GF-D8 (cell line): ENCODE measurements at places on chromosomes 2 and 18.
A peak's percentile ranks its signal among the peaks of the same experiment; 100 is the strongest.

- DNase-seq = peak; percentile 72
These were observed 9.0 kb upstream of the SLC35F6 start for GRCh38 chr2:26754972-26755670.

GRCh38 chr18:62828091-62828640 is 112.8 kb downstream of the PHLPP1 start:
- no peak for DNase-seq

- DNase-seq = no peak
These were observed 46.2 kb upstream of the ACMSD start for GRCh38 chr2:134792186-134792585.

DNA sequence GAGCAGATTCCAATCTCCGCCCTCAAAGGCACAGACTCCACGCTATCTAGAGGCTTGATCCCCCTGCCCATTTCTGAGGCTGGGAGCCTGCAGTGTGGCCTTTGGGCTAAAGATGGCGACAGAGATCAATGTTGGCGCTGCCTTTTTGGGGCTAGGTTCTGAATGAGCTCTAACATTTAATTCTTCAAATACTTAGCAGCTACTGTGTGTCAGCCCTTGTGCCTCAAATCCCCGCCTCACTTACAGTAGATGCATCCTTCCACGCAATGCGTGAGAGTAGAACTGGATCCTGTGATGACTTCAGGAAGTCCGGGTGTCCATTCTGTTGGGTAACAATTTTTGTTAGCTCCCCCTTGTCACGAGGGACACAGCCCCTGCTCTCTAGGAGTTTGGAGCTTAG is 12.4 kb downstream of the IL1F10 start:
- DNase-seq = no peak

- no peak for DNase-seq
These were observed 65.9 kb upstream of the SH3RF3 start for GRCh38 chr2:109062859-109063700.
